ENCODE measurements at places on chromosomes 13 and 19.
A peak's percentile ranks its signal among the peaks of the same experiment; 100 is the strongest.

- no peak for DNase-seq
Observed at GRCh38 chr13:110583178-110583865, 21.8 kb upstream of the RAB20 start.

DNA sequence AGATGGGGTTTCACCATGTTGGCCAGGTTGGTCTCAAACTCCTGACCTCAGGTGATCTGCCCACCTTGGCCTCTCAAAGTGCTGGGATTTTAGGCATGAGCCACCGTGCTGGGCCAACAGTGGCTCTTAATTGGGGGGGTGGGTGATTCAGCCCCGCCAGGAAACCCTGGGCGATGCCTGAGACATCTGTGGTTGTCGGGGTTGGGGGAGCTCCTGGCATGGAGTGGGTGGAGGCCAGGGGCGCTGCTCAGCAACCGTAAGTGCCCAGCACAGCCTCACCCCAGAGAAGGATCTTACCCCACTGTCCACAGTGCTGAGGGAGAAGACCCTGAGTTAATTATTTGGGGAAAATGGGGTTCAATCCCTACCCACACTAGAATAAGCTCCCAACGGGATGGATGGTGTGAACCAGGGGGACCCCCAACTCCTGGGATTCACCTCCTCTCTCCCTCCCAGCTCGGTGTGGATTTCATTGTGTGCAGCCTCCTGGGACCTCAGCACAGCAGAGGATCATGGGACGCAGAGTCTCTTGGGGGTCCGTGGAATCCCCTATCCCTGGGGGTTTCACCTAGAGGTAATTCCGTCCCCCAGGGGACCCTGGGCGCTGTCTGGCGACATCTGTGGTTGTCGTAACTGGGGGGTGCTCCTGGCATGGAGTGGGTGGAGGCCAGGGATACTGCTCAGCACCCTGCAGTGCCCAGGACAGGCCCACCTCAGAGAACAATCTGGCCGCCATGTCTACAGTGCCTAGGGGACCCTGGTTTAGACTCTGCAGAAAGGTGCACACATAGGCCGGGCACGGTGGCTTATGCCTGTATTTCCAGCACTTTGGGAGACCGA lies 68.9 kb downstream of the GADD45B start:
- DNase-seq = no peak

- DNase-seq = no peak
Observed at GRCh38 chr13:43472339-43472738, 314.4 kb downstream of the ENOX1 start.

GRCh38 chr13:68748038-68748437 lies 1359.6 kb upstream of the ATXN8OS start:
- no peak for DNase-seq

DNA sequence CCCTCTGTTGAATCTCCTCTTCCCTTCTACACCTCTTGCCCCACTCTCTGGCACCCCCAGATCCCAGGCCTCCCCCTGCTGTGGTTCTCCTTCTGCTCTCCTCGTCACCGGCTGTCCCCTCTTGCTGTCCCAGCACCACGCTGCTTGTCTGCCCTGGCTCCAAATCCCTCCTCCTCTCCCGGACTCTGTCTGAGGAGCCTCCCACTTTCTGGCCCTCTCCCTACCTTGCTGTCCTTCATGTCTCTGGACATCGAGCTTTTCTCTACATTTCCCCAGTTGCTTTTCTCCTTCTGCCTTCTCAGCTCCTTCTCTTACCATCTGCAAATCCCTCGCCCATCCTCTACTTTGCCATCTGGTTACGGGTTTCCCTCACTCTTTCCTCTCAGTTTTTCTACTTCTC lies 1.2 kb downstream of the ZNF347 start:
- DNase-seq = no peak

- no peak for DNase-seq
Observed at GRCh38 chr19:53947624-53948023, 15.1 kb upstream of the CACNG8 start.

- DNase-seq = no peak
Observed at GRCh38 chr19:18392417-18392816, 5.0 kb downstream of the LRRC25 start.

GRCh38 chr13:37123337-37123736 lies 17.9 kb upstream of the CSNK1A1L start:
- no peak for DNase-seq

GRCh38 chr13:29561918-29562317 lies 33.6 kb downstream of the SLC7A1 start:
- DNase-seq = no peak

GRCh38 chr13:36108954-36109353 lies 22.2 kb downstream of the DCLK1 start:
- DNase-seq = no peak

DNA sequence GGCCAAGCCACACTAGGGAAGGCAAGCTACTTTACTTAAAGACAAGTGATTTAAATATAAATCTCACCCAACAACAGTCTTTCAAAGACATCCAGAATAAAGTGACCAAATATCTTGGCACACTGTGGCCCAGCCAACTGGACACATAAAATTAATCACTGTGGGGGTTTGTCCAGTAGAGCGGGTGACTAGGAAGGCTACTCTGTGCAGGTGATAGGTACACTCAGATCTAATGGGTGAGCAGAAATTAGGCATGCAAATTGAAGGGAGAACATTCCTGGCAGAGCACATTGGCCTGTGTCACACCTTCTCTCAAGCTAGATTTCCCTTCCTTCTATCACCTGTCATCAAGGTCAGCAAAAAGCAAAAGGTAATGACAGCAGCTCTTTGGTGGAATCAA lies 23.4 kb upstream of the CYSLTR2 start:
- no peak for DNase-seq

DNA sequence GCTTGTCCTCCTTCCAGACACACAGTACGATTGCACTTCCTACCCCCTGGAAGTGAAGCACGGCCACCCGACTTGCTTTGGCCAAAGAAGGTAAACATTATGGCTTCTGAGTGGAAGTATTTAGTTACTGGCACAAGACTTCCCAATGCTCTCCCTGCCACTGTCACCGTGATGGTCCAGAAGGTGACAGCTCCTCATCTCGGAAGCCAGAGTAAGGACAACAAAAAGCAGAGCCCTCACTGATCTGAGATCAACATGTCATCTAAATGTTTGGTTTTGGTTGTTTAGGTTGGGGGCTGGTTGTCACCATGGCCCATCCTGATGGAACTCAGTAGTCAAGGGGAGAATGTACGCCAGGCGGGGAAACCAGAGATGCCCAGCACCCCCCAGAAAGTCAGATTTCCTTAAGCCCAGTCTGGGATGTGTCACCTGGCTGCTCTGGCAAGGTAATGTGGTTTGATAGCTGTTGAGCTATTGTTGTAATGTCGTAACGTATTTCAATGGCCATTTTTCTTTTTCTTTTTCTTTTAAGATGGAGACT lies 170.1 kb upstream of the ZNF536 start:
- DNase-seq = no peak

DNA sequence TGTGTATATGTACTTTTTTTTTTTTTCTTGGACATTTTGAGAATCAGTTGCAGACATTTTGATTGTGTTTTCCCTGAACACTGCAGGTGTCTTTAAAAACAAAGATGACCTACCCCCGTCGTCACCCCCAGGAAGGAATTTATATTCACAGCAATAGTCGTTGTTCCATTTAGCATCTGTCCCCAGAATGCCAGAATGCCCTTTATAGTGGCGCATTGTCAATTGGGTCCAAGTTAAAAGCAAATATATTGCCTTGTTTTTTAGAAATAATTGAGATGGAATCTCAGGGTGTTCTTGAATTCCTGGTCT lies 1.8 kb upstream of the RNF225 start:
- no peak for DNase-seq

DNA sequence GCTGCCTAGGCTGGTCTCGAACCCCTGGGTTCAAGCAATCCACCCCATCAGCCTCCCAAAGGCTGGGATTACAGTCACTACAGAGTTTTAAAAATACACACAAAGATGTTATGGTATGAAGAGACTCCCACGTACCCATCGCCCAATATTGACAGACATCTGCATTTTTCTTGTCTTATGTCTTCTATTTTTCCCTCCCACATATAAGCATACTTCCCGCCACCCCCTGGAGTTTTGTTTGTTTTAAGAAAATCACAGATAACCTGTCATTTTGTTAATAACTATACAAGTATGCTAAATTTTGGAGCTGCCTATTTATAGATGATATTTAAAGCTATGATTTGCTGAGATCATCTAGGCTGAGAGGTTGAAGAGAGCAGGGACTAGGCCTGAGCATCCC lies 6.2 kb upstream of the SMG9 start:
- DNase-seq = no peak

GRCh38 chr19:11797491-11797890 lies 832 bp upstream of the ZNF491 start:
- DNase-seq = peak; percentile 94

DNA sequence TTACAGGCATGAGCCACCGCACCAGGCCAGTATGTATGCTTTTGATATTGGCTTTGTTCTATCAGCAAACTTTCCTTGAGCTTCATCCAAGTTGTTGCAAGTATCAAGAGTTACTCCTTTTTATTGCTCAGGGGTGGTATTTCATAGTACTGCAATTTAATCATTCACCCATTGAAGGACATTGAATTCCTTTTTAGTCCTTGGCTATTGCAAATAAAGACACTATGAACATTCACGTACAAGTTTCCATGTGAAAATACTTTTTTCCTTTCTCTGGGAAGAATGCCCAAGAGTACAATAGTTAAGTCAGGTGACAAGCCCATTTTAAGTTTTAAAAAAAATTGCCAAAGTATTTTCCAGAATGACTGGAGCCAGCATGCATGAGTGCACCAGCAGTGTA lies 20.4 kb downstream of the CEACAM3 start:
- no peak for DNase-seq

GRCh38 chr19:43711751-43712355 lies 4.0 kb upstream of the IRGC start:
- no peak for DNase-seq

- no peak for DNase-seq
Observed at GRCh38 chr13:112510002-112510780, 77.8 kb downstream of the TUBGCP3 start.

DNA sequence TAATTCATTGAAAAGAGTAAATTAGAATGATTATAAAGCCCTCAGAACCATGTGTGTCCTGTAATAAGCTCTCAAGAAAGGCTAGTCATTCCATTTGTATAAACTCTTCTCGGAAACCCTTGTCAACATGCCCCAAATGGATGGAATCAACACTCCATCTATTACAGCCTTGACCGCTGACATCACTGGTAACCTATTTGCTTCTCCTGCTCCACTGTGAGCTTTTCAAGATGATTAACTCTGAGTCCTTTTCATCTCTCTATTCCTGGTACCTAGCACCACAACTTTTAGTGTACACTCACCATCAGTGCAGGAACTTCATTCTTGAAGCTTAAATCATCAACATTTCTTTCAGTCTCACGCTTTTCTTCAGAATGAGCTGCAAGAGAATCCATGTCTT lies 612.0 kb downstream of the DCT start:
- no peak for DNase-seq

GRCh38 chr13:48760626-48761025 lies 106.9 kb downstream of the CYSLTR2 start:
- no peak for DNase-seq

DNA sequence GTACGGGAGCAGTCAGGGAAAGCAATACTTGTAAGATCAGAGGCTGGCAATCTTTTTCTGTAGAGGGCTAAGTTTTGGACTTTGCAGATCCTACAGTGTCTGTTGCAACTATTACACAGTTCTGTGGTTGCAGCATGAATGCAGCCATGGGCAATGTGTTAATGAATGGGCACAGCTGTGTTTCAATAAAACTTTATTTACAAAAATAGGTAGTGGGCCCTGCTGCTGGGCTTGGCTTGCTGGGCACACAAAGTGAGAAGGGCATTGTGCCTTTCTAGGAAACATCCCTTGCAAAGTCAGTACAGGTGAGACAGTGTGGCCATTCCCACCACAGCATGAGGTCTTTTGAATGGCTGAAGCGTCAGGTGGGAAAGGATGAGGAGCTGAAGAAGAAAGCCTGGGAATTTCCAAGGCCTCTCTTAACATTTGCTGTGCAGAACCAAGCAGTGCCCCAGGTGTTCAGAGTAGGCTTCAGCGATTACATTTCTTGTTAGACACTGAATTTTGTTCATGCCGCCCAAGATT lies 9.1 kb downstream of the KL start:
- DNase-seq = no peak

DNA sequence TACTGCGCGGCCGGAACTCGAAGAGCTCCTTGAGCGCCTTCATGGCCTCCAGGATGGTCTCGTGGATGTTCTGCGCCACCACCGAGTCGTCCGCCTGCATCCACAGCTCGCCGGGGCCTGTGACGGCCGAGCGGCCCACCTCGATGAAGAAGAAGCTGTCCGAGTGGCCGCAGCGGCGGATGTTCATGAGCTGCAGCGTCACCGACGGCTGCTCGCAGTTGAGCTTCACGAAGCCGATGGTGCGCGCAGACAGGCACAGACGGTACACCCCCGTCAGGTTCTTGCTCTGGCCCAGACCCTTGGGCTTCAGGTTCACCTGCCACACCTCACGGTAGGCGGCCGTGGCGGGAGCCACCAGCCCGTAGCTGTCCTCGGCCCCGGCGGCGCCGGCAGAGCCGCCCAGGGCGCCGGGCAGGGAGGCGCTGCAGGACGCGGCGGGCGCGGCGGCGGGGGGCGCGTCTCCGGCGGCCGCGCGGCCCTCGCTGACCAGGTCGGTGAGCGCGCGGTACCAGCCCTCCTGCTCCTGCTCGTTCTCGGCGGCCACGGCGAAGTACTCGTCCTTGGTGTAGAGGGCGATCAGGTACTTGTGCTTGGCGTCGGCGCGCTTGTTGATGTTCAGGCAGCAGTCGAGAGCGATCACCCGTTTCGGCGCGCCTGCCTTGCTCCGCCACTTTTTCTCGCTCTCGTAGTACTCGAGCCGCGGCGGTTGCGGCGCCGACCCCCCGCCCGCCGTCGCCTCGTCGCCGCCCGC lies 1.1 kb downstream of the IRS2 start:
- no peak for DNase-seq

DNA sequence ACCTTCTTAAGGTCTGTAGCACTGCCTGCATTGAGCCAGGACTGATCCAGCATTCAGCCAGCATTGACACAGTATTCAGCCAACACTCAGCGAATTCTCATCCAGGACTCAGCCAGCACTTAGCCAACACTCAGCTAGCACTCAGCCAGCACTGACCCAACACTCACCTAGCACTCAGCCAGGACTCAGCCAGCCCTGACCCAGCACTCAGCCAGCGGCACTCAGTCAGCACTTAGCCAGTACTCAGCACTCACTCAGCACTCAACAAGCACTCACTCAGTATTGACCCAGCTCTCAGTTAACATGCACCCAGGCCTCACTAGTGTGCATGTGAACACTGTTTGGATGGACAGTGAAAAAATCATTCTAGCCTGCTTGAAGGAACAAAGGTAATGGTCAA lies 55.0 kb downstream of the TSHZ3 start:
- no peak for DNase-seq

GRCh38 chr13:37194428-37194861 lies 89.0 kb upstream of the CSNK1A1L start:
- no peak for DNase-seq

GRCh38 chr19:55694656-55695491 lies 19.8 kb downstream of the EPN1 start:
- no peak for DNase-seq

DNA sequence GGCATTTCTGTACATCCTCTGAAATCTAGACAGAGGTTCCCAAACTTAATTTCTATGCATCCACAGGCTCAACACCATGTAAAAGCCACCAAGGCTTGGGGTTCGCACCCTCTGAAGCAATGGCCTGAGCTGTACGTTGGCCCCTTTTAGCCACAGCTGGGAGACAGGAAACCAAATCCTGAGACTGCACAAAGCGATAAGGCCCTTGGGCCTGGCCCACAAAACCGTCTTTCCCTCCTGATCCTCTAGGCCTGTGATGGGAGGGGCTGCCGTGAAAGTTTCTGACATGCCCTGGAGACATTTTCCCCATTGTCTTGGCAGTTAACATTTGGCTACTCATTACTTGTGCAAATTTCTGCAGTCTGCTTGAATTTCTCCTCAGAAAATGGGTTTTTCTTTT lies 766.4 kb downstream of the GPC5 start:
- no peak for DNase-seq
